Activated naive CD8-positive, alpha-beta T cell treated with anti-CD3 and anti-CD28 coated beads, Interleukin-2, amount 10 ng/mL, durations not matched to agents 7 days and 5 days (primary cell): ENCODE measurements at places on chromosomes 4 and X. TPM values are rescaled to one million over a fixed set of nuclear protein-coding genes. Genes with fewer than 3 reads are reported as not detected.

- DNase-seq: no peak
Observed at GRCh38 chr4:76977736-76978350, 28.3 kb downstream of the SEPTIN11 start.

The IKBKG gene
- 56.1 TPM for total RNA-seq

DNA sequence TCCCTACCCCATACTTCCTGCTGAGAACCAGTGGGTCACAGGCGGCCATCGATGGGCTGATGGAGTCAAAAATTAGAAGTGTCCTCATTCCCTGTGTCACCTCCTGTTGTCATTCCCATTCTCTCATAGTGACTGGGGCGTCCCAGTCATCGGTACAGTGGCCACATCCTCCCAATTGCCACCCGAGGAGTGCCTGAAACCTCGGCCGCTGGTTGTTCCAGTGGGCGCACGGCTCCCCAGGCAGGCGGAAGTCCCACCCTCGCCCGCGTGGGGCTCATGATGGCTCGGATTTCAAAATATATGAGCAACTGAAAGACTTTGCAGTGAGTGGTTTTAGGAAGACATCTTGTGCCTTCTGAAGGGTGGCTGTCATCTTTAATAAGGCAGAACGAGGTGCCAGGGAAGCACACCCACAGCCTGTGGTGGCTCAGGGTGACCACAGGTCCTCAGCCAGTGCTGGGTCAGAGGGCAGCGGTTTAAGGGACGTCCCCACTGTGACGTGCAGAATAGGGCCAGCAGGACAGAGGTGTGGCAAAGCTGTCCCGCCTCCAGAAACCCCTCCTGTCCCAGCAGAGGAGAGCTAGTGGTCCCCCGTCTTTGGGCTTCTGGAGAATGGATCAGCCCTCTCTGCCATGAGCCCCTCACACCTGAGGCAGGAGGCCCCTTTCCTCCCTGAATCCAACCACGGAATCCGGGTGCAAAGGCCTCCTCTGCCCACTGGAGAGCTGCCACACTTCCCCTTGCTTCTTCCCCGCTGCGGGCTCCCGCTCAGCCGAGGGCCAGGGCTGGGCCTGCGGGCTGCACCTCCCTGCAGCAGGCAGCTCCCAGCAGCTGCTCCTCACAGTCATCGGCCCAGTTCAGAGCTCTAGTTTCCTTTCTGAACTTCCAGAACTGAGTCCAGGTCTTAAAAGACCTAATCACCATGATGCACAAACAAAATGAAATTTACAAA lies 90.4 kb downstream of the ABLIM2 start:
- DNase-seq: no peak

The MAEA gene
- total RNA-seq: 82.9 TPM

- no peak for DNase-seq
Observed at GRCh38 chrX:153801669-153802068, 7.2 kb downstream of the SSR4 start.

DNA sequence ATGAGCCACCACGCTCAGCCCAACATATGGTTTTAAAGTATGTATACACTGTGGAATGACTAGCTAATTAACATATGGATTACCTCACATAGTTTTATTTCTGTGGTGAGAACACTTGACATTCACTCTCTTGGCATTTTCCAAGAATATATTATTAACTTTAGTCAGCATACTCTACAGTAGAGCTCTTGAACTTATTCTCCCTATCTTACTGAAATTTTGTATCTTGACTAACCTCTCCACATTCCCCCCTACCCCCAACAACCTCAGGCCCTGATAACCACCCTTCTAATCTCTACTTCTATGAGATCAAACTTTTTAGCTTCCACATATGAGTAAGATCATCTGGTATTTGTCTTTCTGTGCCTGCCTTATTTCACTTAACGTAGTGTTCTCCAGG lies 38.6 kb upstream of the AGA start:
- DNase-seq: no peak

GRCh38 chr4:118270492-118270891 lies 82.3 kb downstream of the PRSS12 start:
- DNase-seq: no peak

The SPANXN3 gene
- total RNA-seq: not detected

GRCh38 chrX:153598541-153599191 lies at the start of gene CCNQ:
CCNQ (minus strand) TSS chrX:153599139; CDS start chrX:153599073, 66 bp downstream.
- no peak for DNase-seq

The GPRASP1 gene
- total RNA-seq: 12.7 TPM

DNA sequence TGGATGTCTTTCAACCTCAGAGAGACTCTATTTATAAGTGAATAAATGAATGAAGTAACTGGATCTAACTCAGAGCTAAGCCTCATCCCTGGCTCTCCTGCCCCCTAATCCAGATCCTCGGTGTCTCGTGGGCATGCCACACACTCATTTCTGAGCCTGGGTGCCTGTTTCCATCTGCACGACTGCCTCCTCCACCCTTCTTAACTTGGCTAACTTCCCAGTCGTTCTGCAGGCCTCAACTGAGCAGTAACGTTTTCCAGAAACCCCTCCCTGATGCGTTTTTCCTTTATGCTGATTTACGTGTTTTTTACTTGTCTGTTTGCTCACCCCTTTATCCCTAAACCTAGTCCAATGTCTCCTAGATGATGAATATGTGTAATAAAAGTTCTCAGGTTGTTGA lies 186.9 kb upstream of the HS3ST1 start:
- DNase-seq: no peak

DNA sequence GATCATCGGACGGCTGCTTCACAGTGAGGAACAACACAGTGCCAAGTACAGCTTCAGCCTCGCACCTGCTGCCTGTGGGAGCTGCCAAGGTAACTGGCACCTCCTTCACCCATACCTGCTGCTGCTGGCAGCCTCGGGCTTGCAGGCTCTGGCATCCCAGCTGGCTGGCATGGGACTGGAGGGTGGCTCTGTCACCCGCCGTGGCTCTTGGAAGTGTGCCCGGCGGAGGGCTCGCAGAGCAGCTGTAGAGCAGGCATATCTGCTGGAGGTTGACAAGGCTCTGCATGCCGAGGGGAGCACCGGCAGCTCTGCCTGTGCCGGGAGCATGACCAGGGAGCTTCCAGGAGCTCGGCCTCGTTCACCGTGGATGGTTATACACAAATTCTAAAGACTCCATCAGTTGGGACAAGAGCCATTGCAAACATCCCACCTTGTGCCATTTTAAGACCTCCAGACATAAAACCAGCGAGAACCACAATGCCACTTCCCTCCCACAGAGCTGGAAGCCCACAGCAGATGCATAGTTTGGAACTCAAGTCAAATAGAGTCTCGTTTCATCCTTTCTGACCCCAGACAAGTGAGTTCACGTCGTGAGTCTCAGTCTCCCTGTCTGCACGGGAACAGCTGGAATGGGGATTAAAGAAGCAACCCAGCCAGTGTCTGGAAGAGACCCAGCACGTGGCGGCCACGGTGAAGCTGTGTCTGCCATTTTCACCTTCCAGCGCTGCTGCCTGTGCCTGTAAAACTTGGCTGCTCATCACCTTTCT lies 84.3 kb upstream of the PSAPL1 start:
- no peak for DNase-seq

DNA sequence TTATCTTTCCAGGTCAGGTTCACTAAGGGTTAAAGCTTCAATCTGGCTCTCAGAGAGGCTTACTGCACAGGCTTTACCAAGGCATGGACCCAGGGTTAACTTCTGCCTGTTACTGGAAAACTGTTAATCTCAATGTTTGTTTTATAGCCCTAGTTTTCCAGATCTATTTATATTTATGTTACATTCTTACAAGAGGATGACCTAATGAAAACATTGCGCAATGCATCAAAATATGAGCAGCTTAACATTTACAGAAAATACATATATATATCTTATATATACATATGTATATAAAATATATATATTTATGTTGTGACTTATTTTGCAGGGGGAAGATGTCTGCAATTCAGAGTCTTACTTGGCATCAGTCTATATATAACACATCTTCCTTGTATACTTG lies 112.3 kb downstream of the PCDH19 start:
- no peak for DNase-seq

- DNase-seq: no peak
Observed at GRCh38 chr4:24801136-24801855, 5.9 kb downstream of the SOD3 start.

GRCh38 chr4:138446456-138446855 lies 204.3 kb upstream of the SLC7A11 start:
- no peak for DNase-seq

DNA sequence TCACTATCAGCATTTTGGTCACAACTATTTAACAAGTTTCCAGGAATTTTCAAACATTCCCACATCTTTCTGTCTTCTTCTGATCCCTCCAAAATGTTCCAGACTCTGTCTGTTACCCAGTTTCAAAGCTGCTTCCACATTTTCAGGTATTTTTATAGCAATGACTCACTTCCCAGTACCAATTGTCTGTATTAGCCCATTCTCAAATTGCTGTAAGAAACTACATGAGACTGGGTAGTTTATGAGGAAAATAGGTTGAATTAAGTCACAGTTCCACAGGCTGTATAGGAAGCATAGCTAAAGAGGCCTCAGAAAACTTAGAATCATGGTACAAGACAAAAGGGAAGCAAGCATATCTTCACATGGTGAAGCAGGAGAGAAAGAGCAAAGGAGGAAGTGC lies 475.0 kb upstream of the PCDH7 start:
- DNase-seq: no peak

The GLUD2 gene
- total RNA-seq: 0.28 TPM

- no peak for DNase-seq
Observed at GRCh38 chr4:82648356-82648755, 86.6 kb upstream of the TMEM150C start.

The GSX2 gene
- total RNA-seq: not detected

DNA sequence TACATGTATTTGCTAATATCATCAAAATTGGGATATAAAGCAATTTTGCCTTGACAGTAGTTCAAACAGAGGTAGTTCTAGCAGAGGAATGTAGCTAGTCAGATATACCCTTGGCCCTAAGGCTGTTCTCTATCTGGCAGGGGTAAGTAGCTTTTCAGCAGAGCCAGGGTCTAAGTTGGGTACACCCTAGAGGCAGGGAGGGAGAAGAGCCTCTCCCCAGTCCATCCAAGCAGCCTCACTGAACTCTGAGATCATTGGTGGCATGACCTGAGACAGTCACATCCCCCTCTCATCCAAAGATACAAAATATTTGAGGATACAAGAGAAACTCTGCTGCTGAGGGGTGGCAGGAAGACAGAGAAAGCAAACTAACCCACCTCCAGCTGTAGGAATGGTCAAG lies 343.7 kb downstream of the DHX15 start:
- DNase-seq: no peak

- no peak for DNase-seq
Observed at GRCh38 chr4:86302251-86302650, 57.6 kb downstream of the MAPK10 start.

The ENAM gene
- not detected for total RNA-seq

The NCAPG gene
- total RNA-seq: 59.1 TPM

- DNase-seq: no peak
Observed at GRCh38 chrX:6981718-6982406, 165.7 kb upstream of the STS start.
